ENCODE measurements at places on chromosomes 16 and 17.
A peak's percentile ranks its signal among the peaks of the same experiment; 100 is the strongest.

GRCh38 chr17:50184611-50185398 is 16.6 kb downstream of the COL1A1 start:
- no peak for DNase-seq

DNA sequence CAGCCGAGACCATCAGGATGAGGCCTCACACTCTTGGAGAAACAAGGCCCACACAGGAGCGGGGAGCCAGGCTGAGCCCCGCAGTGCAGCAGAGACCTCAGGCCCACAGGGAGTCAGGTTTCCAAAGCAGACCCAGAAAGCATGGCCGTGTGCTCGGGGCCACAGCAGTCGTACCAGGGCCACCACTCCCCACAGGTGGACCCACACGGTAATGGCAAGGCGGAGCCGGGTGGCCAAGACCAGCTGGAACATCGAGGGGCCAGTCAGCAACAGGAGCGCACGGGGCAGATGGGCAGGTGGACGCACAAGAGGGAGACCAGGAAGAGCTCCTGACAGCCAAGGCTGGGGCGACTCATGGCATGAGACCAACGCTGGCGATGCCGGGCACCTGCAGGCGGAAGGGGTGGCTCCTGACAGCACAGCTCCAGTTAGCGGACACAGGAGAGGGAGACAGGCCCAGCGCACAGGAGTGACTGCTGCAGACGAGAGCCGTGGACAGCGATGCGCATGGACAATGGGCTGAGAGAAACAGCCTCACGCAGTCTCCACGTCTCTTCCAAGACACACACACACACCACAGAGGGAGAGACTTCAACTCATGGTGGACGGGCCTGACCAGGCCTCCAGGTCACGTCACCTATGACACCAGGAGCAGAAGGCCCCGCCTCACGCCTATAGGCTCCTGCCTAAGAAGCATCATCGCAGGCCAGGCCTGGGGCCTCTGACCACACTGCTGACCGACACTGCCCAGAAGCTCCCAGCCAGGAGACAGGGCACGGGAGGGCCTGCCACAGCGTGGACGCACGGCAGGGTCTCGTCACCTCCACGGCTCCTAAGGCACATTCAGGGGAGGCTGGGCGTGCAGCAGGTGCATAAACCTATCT is 58.6 kb downstream of the ZNF778 start:
- DNase-seq = no peak

DNA sequence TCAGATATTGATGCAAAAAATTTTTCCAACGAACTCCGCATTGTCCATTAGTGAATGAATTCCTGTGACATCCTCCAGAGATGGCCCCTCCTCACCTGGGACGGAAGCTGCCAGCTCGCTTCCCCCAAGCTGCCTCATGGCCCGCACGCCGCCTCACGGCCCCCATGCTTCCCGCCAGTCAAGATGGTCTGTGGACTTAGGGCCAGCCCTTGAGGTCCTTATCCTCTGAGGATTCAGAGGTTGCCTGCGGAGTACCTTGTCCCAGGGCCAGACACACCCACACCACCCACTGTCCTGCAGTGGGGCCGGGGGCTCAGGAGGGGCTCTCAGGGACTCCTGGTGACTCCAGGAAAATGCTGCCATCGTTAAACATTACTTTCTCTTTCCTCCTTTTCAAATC is 73.6 kb downstream of the SEC14L1 start:
- DNase-seq = no peak

DNA sequence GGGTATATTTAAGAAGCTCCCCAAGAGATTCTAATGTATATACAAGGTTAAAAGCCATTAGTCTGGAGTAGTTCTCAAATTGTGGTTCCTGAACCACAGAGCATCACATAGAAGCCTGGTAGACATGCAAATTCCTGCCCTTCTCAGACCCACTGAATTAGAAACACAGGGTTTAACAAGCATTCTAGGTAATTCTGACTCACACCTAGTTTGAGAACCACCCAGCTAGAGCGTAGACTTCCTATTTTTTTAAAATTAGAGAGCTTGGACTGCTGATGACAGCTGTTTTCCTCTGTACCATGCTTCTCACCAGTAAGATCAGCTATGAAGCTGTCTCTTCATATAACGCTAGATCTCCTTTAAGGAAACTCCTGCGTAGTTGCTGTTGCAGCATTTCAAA is 50.6 kb downstream of the HS3ST3B1 start:
- DNase-seq = no peak

DNA sequence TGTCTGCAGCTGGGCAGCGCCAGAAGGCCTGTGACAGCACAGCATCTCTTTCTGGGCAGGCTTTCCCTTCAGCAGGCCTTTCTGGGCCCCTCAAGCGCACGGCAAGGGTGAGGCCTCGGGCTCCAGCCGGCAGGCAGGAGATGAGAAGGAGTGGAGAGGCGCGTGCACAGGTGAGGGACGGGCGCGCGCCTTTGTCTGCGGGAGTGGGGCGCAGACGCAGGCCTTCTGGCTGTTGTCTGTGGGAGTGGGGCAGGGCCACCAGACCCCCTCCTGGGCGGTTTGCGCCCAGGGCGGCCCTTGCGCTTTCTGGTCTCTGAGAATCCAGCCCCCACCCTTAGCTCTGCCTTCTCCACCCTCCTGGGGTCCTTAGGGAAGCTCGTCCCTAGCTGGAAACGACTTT is 6.5 kb downstream of the ZNF205 start:
- DNase-seq = no peak

GRCh38 chr16:51734220-51734619 is 583.1 kb upstream of the SALL1 start:
- DNase-seq = no peak

DNA sequence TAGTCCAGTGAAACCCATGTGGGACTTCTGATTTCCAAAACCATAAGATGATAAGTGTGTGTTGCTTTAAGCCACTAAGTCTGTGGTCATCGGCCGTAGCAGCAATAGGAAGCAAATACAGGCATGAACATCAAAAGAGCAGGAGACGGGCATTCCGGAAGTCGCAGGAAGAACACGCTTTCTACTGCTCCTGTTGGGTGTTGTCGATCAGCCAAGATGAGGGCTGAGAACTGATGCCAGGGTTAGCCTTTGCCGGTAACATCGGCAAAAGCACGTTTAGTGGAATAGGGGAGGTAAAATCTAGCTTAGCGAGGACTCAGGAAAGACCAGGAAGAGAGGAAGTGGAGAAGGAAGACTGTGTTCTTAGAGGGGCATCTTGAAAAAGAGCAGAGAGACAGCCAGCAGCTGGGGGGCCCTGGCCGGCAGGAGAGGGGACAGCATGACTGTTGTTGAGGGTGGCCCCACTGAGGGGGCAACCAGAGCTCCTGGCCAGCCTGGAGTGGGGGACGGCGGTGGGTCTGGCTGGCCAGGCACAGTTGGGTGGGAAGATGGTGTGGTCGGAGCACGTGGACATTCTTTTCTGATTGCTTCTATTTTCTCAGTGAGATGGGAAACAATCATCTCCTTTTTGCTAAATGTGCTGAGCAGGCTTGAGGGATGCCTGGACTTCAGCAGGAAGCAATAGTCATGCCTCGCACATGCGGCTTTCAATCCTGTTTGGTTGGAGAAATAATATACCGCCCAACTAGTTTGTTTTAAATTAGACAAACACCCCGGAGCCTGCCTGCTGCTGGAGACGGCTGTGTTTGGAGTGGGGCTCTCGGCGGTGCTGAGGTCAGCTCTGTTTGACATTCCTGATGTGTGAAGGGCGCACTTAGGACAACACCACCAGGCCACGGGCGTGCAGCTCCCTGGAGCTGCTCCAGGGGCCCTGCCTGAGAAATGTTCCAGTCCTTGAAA is 109.9 kb downstream of the METRNL start:
- DNase-seq = peak; percentile 38

GRCh38 chr17:17877529-17878358 is 41.0 kb upstream of the SREBF1 start:
- peak; percentile 84 for DNase-seq

DNA sequence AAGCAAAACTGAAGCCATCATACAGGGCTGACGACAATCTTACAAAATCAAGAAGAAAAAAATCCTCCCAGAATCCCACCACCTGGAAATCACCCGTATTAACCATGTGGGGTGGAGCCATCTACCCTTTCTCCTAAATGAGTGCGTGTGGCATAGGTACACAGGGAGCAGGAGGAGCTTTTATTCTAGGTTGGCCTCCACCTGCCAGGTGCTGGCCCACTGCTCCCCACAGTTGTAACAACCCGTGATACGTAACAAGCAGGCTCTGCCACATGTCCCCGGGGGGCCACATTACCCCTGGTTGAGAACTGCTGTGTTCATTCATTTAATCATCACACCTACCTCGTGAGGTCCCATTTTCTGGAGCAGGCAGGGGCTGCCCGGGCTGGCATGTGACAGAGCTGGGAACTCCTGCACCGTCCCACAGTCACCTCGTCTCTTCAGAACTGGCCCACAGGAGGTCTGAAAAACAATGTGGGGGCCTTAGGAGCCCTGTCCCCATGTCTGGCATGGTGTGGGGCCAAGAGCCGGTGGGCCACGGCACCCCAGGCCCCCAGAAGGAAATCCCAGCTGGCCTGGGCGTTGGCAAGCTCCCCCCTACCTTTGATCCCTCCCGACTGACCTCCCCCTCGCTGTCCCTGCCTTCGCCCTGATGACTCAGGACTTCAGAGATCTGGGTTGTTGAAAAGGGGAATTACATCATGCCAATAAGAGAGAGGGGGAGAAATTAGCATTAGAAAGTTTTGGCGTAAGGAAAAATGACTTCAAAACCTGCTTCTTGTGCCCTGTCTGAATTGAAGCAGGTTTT is 12.9 kb downstream of the CMIP start:
- DNase-seq = no peak

DNA sequence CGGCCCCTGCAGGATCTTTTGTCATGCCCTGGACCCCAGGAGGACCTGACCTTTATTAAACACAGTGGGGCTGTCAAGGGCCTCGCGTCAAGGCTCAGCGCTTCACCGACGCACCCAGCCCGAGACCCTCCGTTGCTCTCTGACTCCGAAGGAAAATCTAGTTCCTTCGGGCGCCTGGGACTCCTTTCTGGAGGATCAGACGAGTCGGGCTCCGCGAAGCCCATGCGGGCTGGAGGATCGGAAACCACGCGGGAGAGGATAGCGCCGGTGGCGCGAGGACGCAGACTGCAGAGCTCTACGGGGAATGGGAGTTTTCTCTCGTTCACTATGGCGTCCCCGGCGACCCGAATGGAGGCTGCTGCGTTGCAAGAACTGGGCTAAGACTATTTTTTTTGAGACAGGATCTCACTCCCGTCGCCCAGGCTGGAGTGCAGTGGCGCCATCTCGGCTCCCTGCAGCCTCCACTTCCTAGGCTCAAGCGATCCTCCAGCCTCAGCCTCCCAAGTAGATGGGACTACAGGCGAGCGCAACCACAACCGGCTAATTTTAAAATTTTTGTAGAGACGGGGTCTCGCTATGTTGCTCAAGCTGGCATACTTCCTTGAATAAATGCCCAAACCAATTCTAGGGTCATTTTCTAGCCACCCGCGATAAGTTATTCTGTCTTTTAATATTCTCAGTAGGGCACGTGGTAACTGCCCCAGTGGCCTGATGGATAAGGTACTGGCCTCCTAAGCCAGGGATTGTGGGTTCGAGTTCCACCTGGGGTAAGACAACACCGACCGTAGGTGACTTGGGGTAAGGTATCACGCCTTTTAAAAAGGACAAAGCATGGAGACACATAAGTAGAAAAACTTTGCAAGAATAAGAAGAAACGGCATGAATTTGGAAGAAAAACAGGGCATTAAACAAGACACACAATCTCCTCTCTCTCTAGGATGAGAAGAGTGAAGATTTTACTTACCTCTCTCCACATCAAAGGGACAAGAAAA is 5.5 kb downstream of the OR1F1 start:
- DNase-seq = no peak

GRCh38 chr16:49811644-49812334 is 44.1 kb downstream of the ZNF423 start:
- peak; percentile 66 for DNase-seq

DNA sequence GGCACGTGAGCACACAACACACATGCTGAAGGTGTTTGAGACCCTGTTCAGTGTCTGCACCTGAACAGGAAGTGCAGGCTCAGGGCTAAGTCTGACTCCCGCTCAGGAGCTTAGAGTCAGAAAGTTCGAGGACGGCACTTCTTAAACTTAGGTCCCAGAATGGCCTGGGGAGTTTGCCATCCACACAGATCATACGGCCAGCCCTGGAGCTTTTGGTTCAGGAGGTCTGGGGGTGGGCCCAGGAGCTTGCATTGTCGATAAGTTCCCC is 4.0 kb upstream of the CAMKK1 start:
- no peak for DNase-seq

GRCh38 chr17:47352848-47353247 is 29.1 kb downstream of the EFCAB13 start:
- no peak for DNase-seq

GRCh38 chr16:75406943-75407342 is 26.4 kb downstream of the CFDP1 start:
- no peak for DNase-seq

Data from ecto neural progenitor cell (in vitro differentiated cells).